ENCODE measurements at places on chromosomes 12 and 14. TPM values are rescaled to one million over a fixed set of nuclear protein-coding genes. Genes with fewer than 3 reads are reported as not detected.

DNA sequence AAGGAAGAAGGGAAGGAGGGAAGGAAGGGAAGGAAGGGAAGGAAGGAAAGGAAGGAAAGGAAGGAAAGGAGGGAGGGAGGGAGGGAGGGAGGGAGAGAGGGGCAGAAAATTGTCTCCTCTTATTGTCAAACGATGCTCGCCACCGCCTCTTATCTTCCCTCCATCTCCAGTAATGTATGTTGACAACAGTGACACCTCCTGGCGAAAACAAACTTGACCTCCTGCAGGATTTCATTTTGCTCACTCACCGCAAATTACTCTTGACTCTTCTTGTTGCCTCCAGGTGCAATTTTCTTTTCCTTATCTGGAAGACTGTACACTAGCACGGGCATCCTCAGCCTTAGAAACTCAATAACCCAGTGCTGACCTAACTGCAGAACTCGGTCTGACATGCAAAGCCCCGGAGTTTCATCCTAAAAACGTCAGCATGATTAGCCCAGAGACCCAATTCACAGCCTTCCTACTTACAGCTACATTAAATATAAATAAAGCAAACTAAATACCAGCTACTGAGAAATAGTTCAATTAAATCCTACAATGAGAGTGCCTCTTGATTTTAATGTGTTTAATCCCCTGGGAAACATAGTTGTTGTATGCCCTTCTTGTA is 512.4 kb upstream of the TMPO start:
- H3K27me3 ChIP-seq: no peaks in the 10 kb centered on the region
- H3K36me3 ChIP-seq: no peaks in the 10 kb centered on the region
- no peaks in the 10 kb centered on the region for H3K4me1 ChIP-seq
- peak; percentile 7 for DNase-seq
- no peak overlapping the region for H3K27ac ChIP-seq

The BCAT1 gene
- total RNA-seq: 154 TPM

GRCh38 chr14:74507840-74508239 is 14.3 kb downstream of the ISCA2 start:
- H3K27ac ChIP-seq: no peak overlapping the region
- DNase-seq: no peak
- peaks cover 4% of the 10 kb centered on the region for H3K27me3 ChIP-seq
- H3K4me1 ChIP-seq: no peaks in the 10 kb centered on the region

DNA sequence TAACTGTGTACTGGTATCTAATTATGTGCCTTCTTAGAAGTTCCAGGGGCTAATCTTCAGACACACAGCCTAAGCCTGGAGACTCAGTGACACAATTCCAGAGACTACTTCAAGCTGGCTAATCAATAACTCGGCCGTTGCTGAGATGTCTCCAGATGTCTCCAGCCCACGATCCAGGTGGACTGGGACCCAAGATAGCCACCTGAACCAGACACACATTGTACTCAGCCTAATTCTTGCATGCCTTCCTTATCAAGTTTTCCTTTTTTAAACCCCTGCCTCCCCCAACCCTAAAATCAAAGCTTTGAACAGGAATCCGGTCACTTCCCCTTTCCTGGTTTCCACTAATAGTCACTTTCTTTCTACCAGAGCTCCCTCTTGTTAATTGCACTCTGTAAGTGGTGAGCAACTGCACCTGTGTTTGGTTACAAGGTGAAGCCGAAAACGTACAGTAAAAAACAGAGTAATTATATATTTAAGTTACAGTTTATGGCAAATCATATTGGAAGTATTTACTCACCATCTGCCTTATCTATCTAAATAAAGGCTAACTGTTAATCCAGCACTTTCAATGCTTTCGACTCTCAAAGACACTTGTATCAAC is 39.8 kb upstream of the PTGDR start:
- H3K27ac ChIP-seq: no peak overlapping the region
- H3K27me3 ChIP-seq: no peaks in the 10 kb centered on the region
- no peaks in the 10 kb centered on the region for H3K36me3 ChIP-seq
- H3K4me3 ChIP-seq: no peak overlapping the region

GRCh38 chr14:64762044-64763034 is 58.1 kb downstream of the PLEKHG3 start:
- no peak overlapping the region for H3K27ac ChIP-seq
- H3K36me3 ChIP-seq: peaks cover 23% of the 10 kb centered on the region
- H3K4me1 ChIP-seq: peaks cover 30% of the 10 kb centered on the region
- H3K4me3 ChIP-seq: no peak overlapping the region
- H3K27me3 ChIP-seq: peaks cover 7% of the 10 kb centered on the region

DNA sequence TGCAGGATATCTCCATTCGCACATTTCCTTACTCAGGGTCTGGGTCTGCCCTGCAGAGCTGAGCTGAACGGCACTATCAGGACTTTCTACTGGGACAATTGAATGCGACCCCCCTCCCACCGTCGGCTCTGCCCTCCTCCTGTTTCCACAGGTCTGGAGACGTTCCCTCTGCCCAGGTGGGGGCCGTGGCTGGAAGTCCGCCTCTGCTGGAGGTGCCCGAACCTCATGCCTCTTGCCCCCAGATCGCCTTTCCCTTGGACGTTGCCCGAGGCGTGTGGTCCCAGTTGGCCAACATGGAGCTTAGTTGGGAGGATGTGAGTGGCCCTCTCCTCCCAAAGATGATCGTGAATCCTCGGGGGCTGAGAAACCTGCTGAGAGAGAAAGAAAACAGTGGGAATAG is 21.2 kb upstream of the KLC1 start:
- H3K36me3 ChIP-seq: no peaks in the 10 kb centered on the region
- H3K27ac ChIP-seq: no peak overlapping the region
- no peak overlapping the region for H3K4me3 ChIP-seq

The TSPAN19 gene
- not detected for total RNA-seq

GRCh38 chr14:64581817-64582216 is 32.1 kb downstream of the PPP1R36 start:
- H3K27ac ChIP-seq: no peak overlapping the region
- no peaks in the 10 kb centered on the region for H3K36me3 ChIP-seq
- H3K27me3 ChIP-seq: peaks cover 6% of the 10 kb centered on the region
- H3K4me3 ChIP-seq: no peak overlapping the region

GRCh38 chr12:124185971-124186686 is 108.8 kb upstream of the RFLNA start:
- DNase-seq: no peak
- no peak overlapping the region for H3K4me3 ChIP-seq
- no peak overlapping the region for H3K27ac ChIP-seq
- H3K4me1 ChIP-seq: peaks cover 17% of the 10 kb centered on the region
- no peaks in the 10 kb centered on the region for H3K36me3 ChIP-seq
- peaks cover 32% of the 10 kb centered on the region for H3K27me3 ChIP-seq
